ENCODE measurements at places on chromosomes 7 and 10.

GRCh38 chr7:93117852-93118530 lies at the start of gene SAMD9:
Gene SAMD9, minus strand, starts transcription at chr7:93117979. Its CDS starts 11,882 bp downstream, at chr7:93106097.
- peak; percentile 33 for DNase-seq

GRCh38 chr7:66920256-66920655 lies 769 bp upstream of the TMEM248 start:
- DNase-seq: no peak

DNA sequence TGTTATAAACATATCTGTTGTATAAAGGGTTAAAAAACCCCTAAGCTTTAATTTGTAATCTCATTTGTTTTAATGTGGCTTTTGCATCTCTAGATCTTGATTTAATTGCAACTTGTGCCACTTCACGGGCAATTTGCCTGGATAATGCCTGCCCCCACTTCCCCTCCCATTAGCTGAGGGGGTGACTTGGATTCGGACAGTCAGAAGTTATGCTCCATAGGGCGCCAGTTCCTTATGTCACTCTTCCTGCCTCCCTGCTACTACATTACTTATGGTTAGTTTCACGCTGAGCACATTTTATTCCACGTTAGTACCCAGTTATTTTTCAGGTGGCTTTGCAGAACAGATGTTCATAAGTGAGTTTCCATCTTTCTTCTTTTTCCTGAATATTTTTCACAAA lies 1015.2 kb upstream of the PHF14 start:
- DNase-seq: no peak

DNA sequence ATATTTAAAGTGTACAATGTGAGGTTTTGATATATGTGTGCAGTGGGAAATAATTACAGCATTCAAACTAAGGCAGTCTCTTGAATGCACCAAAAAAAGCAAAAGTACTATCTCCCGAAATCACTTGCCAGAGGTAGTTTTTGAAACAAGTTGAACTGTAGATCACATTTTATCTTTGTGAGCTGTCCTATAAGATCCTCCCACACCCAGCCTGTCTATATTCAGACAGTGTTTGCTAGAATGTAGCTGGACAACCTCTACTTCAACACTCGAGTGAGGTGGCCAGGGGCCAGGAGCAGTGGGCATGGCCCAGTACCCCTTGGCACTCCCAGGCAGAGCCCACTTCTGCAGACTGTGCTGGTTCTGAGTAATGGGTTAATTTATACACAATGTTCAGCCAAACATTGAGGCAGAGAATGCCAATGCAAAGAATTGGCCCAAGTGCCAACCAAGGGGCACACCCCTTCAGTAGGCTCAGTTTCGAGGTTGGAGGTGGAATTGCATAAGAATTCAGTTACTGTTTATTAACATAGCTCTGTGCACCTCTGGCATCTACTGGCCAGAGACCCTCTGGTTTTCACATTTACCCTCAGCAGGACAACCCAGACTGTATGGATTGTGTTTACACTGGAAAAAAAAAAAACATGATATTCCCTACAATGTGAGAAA lies 70.5 kb downstream of the AHR start:
- no peak for DNase-seq

DNA sequence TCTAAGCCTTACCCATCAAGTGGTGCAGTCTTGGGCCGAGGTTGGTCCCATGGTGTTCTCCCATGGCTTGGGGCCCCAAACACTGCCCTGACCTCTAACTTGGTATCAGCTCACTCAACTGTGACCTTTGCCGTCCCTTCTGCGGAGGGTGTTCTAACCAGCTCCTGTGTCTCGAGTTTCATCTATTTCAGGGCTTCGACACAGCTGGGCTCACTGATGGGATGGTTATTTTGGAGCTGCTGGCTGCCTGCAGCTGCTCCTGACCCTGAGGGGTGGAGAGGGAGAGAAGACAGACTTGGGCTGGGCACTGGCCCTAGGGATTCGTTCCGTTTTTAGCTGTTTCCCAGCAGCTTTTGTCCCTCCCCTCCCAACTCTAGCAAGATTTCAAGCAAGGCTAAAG lies 86.9 kb downstream of the NEURL1 start:
- no peak for DNase-seq

- DNase-seq: no peak
These were observed 124.5 kb downstream of the SEMA3A start for GRCh38 chr7:84069999-84070500.
